HEK293T (cell line): ENCODE measurements at places on chromosomes 12 and 14.

DNA sequence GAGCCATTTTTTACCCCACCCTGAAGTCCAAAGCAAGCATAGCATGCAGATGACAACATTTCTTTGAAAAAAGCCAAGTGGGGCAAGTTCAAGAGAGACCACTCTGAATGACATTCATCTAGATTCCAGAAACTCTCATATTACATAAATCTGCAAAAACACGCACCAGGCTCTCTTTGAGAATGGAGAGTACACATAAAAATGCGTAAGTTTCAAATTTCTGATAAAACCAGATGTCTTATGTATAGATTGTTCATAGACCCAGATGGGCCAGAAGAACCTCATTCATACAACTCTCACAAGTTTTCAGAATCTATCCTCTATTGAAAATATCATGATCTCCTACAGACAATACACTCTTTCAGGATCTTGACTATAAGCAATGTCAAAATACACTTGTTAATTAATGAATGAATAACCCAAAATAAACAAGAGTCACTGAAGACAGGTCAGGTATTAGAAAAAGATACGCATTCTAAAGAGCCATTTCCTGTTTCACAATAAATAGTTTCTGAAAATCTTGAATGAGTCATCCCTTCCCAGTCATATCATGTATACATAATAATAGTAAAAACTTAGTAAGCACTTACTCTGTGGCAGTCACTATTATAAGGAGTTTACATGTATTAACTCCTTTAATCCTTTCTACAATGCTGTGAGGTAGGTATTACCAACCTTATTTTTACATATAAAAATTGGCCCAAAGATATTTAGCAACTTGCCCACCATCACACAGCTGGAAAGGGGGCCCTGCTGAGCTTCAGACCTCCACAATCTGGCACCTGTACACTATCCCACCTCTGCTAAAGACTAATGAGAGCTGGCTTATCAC is 72.0 kb downstream of the PPP2R5E start:
- no peak for DNase-seq

DNA sequence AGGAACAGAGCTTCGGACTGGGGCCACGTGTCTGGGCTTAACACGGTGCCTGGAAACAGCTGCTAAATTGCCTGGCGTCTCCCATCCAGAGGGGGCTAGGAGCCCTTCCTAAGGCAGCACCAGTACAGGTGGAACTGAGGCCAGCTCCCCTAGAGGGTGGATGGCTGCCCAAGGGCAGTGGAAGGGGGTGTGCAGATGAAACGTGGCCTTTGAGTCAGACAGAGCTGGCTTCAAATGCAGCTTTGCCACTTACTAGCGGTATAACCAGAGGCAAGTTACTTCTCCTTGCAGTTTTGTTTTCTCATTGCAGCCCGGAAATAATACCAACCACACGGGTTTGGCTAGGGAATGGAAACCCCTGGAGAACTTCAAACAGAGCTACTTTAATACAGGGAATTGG is 59.3 kb upstream of the SLC24A4 start:
- DNase-seq, result no peak

GRCh38 chr12:128091101-128091720 is 175.8 kb upstream of the TMEM132C start:
- DNase-seq, result no peak

DNA sequence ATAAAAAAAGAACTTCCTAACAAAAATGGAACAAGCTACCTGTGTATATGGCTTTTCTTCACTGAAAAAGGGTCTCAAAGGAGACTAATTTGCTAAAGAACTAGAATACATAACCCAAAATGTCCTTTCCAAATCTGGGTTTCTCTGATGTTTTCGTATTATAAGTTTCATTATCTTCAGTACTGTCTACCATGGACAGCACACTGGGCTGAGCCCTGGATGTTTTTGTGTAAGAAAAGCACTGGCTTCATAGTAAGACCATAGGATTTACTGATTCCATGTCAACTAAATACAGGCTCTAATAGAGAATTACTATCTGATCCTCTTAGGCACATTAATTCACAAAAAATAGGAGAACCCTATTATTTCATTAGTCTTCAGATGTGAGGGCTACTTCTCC is 94.3 kb upstream of the GPHB5 start:
- no peak for DNase-seq

DNA sequence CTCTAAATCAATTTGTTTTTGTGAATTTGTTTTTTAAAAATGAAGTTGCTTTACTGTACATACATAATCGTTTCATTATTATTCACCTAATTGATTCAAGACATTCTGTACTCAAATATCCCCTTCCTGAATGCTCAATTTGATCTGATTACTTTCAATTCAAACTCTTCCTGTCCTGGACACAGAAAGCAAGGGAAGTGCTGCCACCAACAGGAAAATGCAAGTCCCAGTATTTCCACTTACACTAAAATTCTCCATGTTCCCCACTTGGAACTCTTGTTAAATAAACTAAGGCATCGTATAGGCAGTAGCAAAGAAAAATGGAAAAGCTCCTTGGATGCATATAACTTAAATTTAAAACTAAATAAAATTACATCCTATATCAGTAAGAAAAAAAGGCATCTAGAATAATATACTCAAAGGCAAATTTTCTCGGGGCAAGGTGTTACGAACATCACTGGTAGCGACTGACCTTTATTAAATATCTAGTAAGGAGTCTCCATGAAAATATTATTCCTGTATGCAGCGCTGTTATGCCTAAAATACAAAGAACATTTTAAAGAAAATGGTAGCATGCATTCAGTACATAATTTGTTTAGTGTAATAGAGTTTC is 72.0 kb upstream of the DBX2 start:
- DNase-seq, result peak; percentile 32
